ENCODE measurements at places on chromosomes 4 and X.

DNA sequence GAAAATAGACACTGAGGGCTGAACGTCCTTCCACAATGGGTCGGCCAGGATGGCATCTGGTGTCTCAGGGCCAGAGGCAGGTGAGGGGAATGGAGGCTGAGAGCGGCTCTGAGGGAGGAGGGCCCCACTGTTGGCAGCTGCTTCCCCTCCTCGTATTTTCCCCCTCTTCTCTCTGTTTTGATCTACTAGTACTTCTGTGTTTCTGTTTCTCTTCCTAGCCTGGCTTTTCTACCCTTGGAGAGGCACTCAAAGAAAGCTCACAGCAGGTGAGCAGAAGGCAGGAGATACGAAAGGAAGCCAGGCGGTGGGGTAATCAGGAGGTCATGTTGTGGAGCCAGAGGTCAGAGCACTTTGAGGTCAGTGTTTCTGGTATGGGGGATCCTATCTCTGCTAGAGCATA is 151.8 kb upstream of the GATB start:
- DNase-seq: no peak

- DNase-seq: no peak
These were observed 157.0 kb downstream of the SHROOM3 start for GRCh38 chr4:76591992-76592391.

- no peak for DNase-seq
These were observed 494.4 kb downstream of the TMA16 start for GRCh38 chr4:163988865-163989264.

DNA sequence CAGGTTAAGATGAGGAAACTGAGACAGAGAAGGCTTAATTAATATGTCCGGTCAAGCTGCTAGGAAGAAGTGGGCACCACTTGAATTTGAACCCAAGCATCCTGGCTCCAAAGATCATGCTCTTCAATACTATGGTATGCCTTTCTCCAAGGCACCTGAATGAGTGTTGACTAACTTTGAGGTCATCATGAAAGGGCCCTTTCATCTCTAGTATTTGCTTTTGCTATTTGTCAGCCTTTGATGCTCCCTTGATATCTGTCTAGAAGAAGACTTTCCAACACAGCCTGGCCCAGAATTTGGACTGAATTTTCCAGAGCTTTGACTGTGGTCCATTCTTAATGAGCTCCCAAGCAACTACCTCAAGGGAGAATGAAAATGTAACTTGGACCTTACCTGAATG is 179.1 kb upstream of the DKK2 start:
- no peak for DNase-seq

DNA sequence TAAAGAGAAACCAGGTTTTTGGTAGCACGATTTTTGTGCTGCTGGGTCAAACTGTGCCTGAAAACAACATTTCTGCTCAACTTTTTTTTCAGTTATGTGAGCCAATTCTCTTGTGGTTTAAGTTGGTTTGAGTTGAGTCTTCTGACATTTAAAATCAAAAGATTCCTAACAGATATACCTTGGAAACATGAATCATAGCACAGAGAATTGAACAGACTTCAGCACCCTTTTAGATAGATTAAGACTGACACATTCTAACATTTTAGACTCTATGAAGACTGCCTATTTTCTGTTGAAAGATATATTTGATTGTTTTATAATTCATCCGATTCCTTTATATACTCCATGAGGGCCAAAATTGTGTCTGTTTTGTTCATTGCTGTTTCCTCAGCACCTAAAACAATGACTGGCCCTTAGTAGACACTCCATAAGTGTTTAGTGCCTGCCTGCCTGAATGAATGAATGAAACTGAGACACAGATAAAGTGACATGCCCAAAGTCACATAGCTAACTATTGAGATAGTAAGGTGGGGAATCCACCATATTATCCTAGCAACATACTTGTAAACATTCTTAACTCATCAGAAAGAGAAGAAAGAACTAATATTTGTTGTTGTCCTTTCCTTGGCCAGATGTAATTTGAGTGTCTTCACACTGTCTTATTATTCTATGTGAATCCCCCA is 624.0 kb downstream of the MID1IP1 start:
- DNase-seq: no peak

DNA sequence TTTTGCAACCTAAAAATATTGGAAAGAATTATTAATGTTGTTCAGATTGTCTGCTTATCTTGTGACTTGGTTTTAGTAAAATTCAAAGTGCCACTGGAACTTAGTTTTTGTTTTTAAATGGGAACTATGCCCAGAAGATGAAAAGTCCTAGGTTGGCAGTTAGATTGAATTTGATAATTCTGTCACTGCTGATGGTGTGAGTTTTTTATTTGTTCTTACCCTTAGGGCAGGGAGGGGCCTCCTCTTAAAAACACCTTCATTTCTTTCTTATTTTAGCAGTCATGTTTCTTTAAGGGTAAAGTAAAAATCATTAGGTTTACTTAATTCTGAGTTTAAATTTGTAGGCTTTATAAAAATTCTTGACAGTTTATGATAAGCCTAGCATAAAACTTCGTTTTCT is 80.6 kb downstream of the AFF1 start:
- DNase-seq: no peak

DNA sequence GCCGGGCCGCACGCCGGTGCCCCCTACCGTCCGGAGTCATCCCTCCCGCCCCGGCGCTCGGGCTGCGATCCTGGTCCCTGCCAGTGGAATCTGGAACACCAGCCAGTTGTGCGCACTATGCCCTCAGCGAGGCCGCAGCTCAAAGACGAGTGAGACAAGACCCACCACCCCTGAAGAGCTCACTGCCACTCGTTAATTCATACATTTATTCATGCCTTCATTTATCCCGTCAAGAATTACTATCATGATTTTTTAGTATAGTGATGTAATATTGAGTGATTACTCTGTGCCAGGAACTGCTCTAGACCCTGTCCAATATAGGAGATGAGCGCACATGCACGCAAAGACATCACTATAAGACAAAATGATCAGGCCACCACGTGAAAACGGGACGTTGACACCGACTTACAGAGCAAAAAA is 247 bp upstream of the PPA2 start:
- peak; percentile 90 for DNase-seq

Data from head of caudate nucleus (tissue), 42 donors.